HS-27A (cell line): ENCODE measurements at places on chromosomes 3 and 15.

DNA sequence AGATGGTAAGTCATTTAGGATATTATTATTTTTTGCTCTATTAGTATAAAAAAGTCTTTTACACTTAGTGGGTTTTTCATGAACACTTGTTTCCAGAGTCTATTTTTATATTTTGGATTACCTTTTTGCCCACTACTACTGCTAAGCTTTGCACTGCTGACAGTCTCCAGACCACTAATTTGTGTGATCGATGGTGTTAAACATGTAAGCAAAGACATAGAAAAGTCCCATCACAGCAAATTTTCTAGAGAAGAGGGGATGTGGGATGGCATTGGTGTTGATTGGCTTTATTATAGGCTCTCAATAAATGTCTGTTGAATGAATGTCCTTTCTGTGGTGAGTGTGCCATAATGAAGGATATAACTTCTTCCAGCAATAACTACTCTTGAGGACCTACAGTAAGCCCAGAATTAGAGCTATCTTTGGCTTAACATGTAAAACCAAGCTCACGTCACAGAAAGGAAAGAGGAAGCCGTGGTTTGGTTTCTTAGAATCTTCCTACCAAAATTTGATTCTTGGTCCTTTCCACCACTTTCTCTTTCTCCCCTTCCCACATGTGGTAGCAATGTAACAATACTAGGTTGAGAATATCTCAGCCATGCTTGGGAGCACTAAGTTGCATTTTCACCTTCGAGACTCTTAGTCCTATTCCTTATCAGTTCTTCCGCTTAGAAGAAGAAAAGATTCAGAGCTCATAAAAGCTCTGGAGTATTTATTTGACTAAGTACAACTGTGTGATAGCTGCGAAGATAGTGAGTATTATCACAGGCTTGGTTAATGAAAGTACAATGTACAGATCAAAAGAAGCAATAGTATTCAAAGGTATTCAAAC lies 90.6 kb upstream of the UMPS start:
- no peak for DNase-seq

- DNase-seq, result no peak
These were observed 410 bp downstream of the NDUFAF1 start for GRCh38 chr15:41401904-41402267.

DNA sequence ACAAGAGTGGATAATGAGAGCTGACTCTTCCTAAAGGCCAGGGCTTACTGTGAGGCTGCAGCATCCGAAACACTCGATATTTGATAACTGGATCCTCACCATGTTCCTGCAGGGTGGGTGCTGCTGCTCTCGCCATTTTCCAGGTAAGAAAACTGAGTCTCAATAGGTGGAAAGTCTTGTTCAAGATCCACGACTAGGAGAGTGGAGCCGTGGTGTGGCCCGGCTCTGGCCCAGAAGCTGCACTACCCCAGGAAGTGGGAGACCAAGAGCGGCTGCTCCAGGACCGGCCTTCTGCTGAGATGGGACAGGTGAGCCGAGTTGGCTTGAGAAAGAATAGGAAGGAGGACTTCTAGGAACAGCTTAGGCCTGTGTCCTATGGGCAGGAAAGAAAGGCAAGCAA lies 121.6 kb downstream of the SMAD6 start:
- DNase-seq, result no peak

- DNase-seq, result no peak
These were observed 499.3 kb upstream of the ARRDC4 start for GRCh38 chr15:97461226-97461625.

GRCh38 chr3:14845180-14845579 lies 26.4 kb downstream of the FGD5 start:
- DNase-seq, result no peak

DNA sequence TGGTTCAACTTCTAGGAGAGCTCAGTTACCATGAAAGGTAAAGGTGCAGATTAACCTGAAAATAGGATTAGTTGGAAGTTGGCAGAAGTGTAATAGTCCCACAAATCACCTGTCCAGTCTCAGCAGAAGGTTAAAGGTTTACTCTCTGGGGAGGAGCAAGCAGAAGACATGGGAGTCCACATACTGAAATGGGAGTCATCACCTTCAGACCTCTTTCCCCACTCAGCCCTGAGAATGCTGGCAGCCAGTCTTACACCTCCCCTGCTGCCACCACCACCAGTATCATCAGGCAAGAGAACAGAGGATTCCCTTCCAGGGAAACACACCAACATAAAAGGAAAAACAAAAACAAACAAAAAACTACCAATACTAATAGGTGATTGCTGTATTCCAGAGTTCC lies 13.8 kb upstream of the PLA2G4D start:
- DNase-seq, result no peak

- DNase-seq, result no peak
These were observed 311.6 kb downstream of the CNTN6 start for GRCh38 chr3:1404270-1404962.

- no peak for DNase-seq
These were observed 114.1 kb downstream of the DCLK3 start for GRCh38 chr3:36650271-36650671.

- DNase-seq, result no peak
These were observed 11.6 kb downstream of the MYL3 start for GRCh38 chr3:46851364-46852333.

DNA sequence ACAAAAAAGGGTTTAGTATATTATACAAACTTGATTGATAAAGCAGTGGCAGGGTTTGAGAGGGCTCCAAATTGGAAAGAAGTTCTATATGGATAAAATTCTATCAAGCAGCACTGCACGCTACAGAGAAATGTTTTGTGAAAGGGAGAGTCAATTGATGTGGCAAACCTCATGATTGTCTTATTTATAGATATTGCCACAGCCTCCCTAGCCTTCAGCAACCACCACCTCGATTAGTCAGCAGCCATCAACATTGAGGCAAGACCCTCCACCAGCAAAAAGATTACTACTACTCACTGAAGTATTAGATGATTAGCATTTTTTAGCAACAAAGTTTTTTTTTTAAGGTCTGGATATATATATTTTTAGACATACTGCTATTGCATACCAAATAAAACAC lies 296.7 kb downstream of the CHST2 start:
- no peak for DNase-seq

GRCh38 chr15:50813865-50814264 lies 48.4 kb upstream of the SPPL2A start:
- DNase-seq, result no peak

DNA sequence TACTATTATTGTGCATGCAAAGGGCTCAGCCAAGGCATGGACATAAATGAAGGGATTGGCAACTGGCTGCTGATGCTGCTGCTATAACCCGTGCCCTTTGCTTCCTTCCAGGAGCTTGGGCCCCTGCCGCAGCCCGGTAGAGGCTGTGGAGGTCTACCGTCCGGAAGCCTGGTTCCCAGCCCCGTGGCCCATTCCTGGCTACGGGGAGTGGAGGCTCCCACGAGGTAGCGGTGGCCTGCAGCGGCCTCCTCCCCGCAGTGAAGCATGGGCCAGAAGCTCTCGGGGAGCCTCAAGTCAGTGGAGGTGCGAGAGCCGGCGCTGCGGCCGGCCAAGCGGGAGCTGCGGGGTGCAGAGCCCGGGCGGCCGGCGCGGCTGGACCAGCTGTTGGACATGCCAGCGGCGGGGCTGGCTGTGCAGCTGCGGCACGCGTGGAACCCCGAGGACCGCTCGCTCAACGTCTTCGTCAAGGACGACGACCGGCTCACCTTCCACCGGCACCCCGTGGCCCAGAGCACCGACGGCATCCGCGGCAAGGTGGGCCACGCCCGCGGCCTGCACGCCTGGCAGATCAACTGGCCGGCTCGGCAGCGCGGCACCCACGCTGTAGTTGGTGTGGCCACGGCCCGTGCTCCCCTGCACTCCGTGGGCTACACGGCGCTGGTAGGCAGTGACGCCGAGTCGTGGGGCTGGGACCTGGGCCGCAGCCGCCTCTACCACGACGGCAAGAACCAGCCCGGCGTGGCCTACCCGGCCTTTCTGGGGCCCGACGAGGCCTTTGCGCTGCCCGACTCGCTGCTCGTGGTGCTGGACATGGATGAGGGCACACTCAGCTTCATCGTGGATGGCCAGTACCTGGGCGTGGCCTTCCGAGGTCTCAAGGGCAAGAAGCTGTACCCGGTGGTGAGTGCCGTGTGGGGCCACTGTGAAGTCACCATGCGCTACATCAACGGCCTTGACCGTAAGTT lies 15.0 kb downstream of the SPSB4 start:
- DNase-seq, result no peak

DNA sequence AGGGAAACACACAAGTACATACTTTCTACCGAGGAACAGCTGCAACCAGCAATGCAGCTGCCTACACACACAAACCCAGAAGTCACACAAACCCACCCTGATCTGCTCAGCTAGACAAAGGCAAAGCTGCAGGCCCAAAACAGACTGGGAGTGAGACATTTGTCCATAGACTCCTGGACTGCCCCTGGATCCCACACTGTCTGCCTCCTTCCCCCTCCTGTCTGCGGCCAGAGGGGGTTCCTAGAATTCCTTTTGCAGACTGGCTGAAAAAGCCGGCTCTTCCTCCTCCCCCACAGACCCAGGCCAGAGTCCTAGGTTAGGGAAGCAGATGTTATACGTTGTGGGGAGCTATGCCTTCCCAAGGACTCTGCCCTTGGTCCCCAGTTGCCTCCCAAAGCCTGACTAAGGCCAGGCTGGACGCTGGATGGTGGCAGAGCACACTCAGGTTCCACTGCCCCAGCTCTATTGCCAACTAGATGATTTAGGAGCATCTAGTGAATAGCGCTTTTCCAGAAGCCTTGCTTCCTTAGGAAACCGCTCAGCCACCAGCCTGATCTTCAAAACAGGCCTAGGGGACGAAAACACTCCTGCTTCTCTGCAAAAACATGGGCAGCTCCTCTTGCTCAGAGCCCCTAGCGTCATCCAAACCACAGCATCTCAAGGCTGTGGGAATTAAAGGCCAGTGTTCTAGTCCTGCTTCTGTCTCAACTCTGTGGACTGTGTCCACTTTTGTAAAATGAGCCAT lies 37.4 kb upstream of the CILP start:
- DNase-seq, result no peak

- DNase-seq, result peak; percentile 38
These were observed 257.1 kb upstream of the TRIM42 start for GRCh38 chr3:140420621-140421357.

GRCh38 chr3:177282119-177282655 lies 84.9 kb upstream of the TBL1XR1 start:
- no peak for DNase-seq

DNA sequence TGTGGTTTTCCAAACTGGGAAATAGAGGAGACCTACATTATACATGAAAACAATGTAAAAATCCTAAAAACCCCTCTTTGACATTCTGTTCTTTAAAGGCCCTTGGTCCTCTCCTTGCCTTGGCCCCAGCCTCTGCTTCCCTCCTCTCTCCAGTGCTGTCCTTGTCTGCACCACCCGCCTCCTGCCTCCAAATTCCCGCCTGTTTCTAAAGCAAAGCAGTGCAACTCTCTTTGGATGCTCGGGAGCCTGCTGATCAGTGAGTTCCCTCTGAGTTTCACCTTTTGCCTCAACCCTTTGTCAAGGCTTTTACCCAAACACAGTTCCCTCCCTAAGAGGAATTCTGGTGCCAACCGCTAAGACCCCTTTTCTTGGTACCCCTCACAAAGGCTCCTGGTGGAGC lies 8.0 kb downstream of the ANKDD1A start:
- DNase-seq, result no peak

GRCh38 chr3:25495726-25496253 lies 67.7 kb downstream of the RARB start:
- DNase-seq, result no peak

DNA sequence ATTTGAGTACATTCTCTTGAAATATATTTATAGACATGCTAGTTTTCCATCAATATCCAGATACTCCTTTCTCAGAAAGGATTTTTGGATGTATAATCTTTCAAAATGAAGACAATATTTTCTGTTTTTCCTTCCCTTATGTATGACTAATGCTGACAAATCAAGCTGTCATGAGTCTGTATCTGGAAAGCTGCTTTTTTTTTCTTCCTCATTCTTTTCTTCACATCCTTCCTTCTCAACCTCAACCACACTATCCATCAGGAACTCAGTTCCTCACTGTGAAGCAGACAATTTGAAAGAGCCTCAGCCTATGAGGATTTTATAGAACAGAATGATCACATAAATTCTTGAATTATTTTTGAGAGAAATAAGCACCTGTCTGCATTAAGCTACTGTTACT lies 335.9 kb upstream of the EPHA6 start:
- DNase-seq, result no peak
